ENCODE measurements at places on chromosomes 12 and 14.

DNA sequence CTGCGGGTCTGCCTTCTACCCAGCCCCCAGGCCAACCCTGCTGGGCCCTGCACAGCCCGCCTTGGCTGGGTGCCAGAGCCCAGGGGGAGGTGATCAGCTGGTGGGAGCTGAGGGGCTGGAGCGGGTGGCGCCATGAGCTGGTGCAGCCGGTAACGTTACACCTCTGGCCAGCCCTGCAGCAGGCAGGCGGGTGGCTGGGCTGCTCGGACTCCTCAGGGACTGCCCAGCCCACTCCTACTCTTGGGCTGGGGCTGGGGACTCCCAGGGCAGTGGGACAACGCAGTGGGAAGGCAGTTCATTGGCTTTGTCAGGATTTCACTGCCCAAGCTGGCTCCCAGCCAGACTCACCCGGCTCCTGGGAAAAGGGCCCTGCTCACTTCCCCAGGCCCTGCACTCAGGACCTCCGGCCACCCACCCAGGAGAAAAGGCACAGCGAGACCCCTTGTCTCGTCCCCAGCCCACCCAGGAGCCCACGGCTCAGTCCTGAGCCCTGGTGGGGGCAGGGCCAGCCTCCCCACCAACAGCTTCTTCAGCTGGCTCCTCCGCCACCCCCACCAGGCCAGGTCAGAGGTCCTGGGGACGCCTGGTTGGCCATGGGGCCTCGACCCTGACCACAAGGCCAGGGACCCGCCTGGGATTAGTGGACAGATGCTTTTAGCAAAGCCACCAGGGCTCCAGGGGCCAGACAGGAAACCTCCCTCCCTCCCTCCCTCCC is 1.0 kb downstream of the PGF start:
- no peak for DNase-seq

- no peak for DNase-seq
These were observed 28.8 kb downstream of the CLSTN3 start for GRCh38 chr12:7158781-7159609.

DNA sequence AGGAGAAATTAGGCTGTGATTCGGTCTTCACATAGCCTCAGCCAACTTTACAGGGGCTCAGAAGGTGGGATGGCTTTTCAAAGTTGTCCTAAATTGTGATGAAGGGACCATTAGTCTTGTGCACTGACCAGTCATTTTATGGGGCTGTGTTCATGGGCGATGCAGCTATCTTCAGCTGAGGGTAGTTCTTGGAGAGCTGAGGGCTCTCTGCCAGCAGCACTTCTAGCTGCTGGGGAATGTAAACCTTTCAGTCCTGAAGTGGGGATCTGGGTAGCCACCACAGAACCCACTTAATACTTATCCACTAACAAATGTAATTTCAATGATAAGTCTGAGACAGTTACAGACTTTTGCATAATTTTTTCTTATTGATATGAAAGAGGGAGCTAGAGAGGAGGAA is 270.6 kb downstream of the AEBP2 start:
- DNase-seq, result no peak

GRCh38 chr14:73465823-73466532 is 7.6 kb upstream of the NUMB start:
- DNase-seq, result no peak

- no peak for DNase-seq
These were observed 35.4 kb downstream of the IL31 start for GRCh38 chr12:122138616-122139015.

GRCh38 chr14:77343662-77344061 is 22.8 kb downstream of the GSTZ1 start:
- DNase-seq, result no peak

GRCh38 chr12:76781321-76781720 is 17.4 kb downstream of the ZDHHC17 start:
- no peak for DNase-seq

DNA sequence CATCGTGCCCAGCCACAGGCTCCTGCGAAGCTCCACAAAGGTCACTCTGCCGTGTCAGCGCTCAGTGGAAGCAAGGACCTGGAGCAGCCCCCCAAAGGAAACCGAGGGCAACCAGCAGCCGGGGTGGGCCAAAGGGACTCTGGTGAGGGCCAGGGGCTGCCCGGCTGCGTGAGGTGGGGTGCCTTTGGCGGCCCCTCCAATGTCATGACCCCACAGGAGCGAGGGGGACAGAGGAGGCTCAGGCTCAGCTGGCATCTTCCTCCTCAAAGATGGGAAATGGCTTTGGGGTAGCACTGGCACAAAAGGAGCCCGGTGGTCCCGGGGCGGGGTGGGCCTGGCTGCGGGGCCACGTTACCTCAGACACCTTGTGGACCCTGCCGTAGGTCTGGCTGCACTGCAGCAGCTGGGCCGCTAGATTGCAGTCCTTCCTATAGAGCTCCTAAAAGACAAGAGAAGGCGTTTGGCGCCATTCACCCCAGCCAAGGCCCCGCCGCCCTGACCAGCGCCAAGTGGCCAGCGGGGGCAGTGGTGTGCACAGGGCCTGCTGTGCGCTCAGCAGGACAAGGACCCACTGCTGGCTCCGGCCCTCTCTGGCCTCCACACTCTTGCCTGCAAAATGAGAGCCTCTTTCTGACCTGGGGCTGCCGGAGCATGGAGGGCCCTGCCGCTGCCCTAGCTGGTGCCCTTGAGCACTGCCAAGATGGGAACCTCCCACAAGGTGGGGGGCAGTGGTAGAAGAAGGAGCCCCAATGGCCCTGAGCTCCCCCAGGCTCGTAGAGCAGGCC is 46.9 kb downstream of the BEGAIN start:
- DNase-seq, result no peak

DNA sequence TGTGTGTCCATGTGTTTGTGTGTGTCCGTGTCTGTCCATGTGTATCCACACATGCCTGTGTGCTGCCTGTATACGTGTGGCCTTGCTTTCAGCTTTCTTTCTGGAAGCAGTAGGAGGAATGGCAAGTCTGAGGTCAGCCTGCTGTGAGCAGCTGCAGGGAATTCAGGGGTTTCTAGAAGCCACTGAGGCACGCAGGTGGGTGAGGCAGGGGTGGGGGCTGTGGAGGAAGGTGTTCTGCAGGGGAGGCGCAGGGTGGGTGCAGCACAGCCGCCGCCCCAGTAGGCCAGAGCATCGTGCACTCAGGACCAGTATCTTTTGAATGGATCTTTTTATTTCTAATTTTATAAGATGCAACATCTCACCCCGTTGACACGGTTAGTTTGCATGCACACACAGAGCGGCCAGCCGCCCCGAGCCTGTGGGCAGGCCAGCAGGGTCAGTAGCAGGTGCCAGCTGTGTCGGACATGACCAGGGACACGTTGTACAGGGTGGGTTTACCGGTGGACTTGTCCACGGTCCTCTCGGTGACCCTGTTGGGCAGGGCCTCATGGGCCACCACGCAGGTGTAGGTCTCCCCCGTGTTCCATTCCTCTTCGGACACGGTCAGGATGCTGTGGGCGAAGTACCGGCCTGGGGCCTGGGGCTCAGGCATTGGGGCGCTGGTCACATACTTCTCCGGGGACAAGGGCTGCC is 327.7 kb downstream of the TMEM121 start:
- no peak for DNase-seq

- DNase-seq, result no peak
These were observed 11.2 kb upstream of the PYGL start for GRCh38 chr14:50955373-50956043.

DNA sequence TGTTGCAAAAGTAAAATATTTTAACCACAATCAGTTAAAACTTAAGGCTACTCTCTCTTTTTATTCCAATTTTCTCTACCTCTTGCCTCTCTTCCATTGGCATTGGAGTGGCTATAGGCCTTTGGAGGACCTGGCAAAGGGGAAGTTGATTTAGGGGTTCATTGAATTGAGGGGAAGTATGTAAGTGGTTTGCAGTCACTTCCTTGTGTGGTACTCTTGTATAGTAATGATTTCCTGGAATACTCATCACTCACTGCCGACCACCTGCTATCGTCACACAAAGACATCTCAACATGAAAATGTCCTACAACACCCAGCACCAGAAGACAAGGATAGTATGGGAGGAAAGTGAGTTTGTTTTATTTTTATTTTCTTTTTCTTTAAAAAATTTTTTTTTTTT is 45.7 kb upstream of the CPM start:
- DNase-seq, result no peak

DNA sequence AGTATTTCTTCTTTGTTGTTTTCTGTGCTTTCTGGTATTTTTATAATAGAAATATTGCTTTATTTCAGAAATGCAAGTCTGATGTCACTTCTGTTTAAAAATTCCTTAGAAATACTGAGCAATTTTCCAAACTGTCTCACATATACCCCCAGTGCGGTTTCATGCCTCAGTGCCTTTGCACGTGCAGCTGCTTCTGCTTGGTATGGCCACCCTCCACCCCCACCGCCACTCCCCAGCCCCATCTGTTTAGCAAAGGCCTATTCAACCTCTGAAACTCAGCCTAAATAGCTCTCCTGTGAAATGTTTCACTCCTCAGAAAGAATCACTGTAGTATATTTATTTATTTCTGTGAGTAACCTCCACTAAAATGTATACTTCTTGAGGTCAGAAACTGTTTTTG is 52.3 kb downstream of the PPM1H start:
- DNase-seq, result no peak

DNA sequence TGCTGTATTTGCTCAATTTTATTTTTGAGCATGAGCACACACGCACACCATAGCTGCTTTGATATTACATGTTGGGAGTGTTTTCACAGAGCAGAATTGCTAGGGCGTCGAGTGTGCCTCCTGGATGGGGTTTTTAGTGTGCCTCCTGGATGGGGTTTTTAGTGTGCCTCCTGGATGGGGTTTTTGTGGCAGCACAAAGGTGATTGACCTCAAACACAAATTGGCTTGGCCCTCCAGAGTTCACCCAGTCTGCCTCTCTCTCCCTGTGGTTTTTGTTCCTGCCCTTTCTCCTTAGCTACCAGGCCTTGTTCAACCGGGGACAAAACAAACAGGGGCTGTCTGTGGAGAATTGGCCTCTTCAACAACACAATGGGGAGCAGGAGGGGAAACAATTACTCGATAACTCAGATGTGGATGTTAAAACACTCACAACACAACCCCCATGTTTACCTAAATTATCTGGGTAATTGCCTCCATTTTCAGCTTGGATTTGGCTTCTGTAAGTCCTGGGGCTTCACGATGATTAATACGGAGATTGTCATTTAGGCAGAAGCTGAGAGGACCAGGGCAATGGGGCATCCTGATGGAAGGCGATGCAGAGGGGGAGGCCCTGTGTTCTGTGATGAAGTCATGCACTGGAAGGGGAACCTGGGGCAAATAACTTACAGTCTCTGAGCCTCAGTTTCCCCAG is 26.9 kb downstream of the TBX3 start:
- DNase-seq, result no peak

DNA sequence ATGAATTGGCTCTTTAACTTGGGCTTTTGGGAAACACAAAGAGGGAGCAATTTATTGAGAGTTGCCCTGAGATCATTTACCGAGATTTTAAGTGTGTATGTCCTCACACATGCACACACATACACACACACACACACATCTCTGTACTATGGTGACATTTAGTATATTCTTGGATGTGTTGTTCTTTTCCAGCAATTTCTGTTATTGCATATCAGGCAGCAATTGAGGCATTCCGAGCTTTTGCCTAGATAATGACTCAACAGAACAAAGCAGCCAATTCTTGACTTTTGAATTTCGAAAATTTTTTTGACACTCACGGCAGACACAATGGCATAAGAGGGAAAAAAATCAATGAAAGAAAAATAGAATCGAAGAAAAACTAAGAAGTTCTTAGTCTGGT is 248.5 kb downstream of the DUSP6 start:
- DNase-seq, result no peak
